Nephron progenitor cell (in vitro differentiated cells): ENCODE measurements at places on chromosomes 7 and 10.

DNA sequence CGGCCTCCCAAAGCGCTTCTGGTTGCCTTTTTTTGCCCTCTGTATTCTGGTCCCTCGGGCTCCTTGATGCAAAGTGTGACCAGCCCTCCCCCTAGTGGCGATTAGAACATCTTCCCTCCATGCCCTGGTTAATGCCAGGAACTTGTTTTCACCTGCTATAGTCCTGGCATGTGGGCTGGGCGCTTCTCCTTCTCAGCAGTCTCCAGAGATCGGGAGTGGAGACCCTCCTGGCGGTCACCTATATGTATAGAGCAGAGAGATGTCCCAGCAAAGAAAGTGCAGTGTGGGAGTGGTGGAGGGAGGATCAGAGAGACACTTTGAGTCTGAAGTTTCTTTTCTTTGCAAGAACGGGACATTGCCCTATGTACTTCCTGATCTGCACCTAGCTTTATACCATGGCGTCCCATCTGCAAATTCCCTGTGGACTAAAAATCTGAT lies 264.1 kb downstream of the OTUD1 start:
- no peak overlapping the region for H3K4me3 ChIP-seq
- H3K36me3 ChIP-seq: no peaks in the 10 kb centered on the region
- DNase-seq: peak; percentile 65
- peaks cover 61% of the 10 kb centered on the region for H3K27me3 ChIP-seq
- H3K27ac ChIP-seq: no peak overlapping the region
- no peaks in the 10 kb centered on the region for H3K4me1 ChIP-seq

GRCh38 chr10:123929791-123930190 lies 38.2 kb upstream of the CPXM2 start:
- no peak overlapping the region for H3K4me3 ChIP-seq
- no peak overlapping the region for H3K27ac ChIP-seq
- no peak for DNase-seq
- no peaks in the 10 kb centered on the region for H3K36me3 ChIP-seq
- peaks cover 15% of the 10 kb centered on the region for H3K27me3 ChIP-seq
- H3K4me1 ChIP-seq: no peaks in the 10 kb centered on the region

- H3K4me1 ChIP-seq: no peaks in the 10 kb centered on the region
- no peak overlapping the region for H3K4me3 ChIP-seq
- H3K27me3 ChIP-seq: no peaks in the 10 kb centered on the region
Observed at GRCh38 chr7:49564379-49564714, 209.1 kb upstream of the VWC2 start.

DNA sequence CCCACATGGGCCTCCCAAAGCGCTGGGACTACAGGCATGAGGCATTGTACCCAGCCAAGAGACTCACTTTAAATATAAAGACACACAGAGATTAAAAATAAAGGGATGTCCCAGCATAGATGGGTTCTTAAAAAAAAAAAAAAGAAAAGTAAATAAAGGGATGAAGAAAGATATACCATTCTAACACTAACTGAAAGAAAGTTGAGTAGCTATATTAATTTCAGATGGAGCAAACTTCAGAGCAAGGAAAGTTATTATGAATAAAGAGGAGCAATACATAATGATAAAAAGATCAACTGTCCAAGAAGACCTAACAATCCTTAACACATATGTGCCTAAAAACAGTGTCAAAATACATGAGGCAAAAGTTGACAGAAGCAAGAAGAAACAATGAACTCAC lies 33.0 kb upstream of the SPOCK2 start:
- DNase-seq: no peak
- no peaks in the 10 kb centered on the region for H3K27me3 ChIP-seq
- H3K36me3 ChIP-seq: peaks cover 61% of the 10 kb centered on the region
- no peak overlapping the region for H3K27ac ChIP-seq

GRCh38 chr10:49207936-49208487 lies 19.8 kb upstream of the TMEM273 start:
- H3K27ac ChIP-seq: peak overlapping the region; percentile 26
- H3K36me3 ChIP-seq: no peaks in the 10 kb centered on the region
- no peak overlapping the region for H3K4me3 ChIP-seq
- peaks cover 55% of the 10 kb centered on the region for H3K27me3 ChIP-seq
- H3K4me1 ChIP-seq: peaks cover 5% of the 10 kb centered on the region
- DNase-seq: no peak

DNA sequence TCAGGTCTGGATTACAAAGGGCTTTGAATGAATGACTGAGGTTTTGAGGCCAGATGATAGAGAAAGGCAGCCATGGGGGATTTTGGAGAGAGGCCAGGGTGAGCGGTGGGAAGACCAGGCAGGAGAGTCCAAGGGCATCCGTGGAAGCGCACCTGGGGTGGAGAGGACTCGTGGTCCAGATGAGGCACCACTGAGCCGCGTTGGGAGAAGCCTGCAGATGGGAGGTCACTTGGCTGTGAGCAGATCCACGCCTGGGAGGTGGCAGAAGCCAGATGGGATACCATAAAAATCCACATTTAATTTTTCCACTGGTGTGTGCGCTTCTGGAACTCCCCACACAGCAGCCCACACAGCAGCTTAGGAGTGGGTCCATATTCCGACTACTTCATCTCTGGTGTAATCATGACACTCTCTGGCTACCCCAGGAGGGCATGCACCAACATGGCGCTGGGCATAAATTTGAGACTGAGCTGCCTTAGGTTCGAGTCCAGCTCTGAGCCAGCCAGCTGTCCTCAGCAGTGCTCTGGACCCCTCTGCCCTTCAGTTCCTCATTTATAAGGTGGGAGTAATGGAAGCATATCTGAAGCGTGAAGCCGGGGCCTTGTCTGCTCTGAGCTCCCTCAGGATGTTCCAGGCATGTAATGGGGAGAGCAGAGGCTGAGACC lies 90.2 kb upstream of the FAM20C start:
- H3K36me3 ChIP-seq: no peaks in the 10 kb centered on the region
- H3K4me1 ChIP-seq: no peaks in the 10 kb centered on the region
- peaks cover 20% of the 10 kb centered on the region for H3K27me3 ChIP-seq
- no peak overlapping the region for H3K27ac ChIP-seq
- no peak for DNase-seq
- no peak overlapping the region for H3K4me3 ChIP-seq

GRCh38 chr7:4079366-4079765 lies 602.7 kb upstream of the FOXK1 start:
- peaks cover 10% of the 10 kb centered on the region for H3K27me3 ChIP-seq
- H3K27ac ChIP-seq: no peak overlapping the region
- H3K4me3 ChIP-seq: no peak overlapping the region
- peaks cover 28% of the 10 kb centered on the region for H3K36me3 ChIP-seq
- peaks cover 6% of the 10 kb centered on the region for H3K4me1 ChIP-seq

DNA sequence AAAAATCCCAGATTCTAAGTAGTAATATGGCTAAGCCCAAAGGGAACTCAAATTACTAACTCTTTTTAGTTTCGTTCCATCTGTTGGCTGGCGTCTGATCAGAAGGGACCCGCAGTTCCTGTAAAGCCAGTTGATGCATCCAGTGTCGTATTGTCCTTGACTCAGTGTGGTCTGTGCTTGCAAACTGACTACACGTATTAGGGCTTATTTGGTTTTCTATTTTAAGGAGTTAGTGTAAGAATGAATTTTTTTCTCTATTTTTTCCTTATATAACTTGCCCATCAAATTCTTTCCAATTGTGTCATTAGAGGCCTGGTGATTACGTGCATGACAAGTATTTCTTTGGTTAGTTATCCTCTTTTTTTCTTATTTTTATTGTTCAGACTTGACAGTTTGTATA lies 9.7 kb downstream of the ABCA13 start:
- H3K4me1 ChIP-seq: peaks cover 6% of the 10 kb centered on the region
- no peak overlapping the region for H3K4me3 ChIP-seq
- no peak for DNase-seq
- H3K36me3 ChIP-seq: no peaks in the 10 kb centered on the region
- no peak overlapping the region for H3K27ac ChIP-seq

- peak overlapping the region; percentile 91 for H3K4me3 ChIP-seq
- DNase-seq: peak; percentile 68
- H3K27ac ChIP-seq: peak overlapping the region; percentile 95
Observed at GRCh38 chr10:97497572-97498075, 598 bp downstream of the MMS19 start.

DNA sequence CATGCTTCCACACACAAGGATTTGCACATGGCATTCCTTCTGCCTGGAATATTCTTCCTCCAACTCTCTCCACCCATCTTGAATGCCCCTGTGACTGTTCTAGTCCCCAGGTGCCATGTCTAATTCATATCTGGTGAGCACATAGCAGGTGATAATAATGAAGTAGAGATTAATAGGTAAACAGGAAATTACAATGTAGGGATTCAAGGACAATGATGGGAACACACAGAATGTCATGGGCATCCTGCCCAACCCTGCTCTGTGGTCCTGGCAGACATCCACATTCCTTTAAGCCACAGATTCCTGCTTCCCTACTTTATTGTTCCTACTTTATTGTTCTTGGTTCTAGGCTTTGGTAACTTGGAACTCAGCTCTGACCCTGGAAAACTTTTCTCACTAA lies 115.8 kb downstream of the THSD7A start:
- no peak for DNase-seq
- no peak overlapping the region for H3K27ac ChIP-seq
- no peaks in the 10 kb centered on the region for H3K36me3 ChIP-seq
- no peak overlapping the region for H3K4me3 ChIP-seq
- no peaks in the 10 kb centered on the region for H3K4me1 ChIP-seq

DNA sequence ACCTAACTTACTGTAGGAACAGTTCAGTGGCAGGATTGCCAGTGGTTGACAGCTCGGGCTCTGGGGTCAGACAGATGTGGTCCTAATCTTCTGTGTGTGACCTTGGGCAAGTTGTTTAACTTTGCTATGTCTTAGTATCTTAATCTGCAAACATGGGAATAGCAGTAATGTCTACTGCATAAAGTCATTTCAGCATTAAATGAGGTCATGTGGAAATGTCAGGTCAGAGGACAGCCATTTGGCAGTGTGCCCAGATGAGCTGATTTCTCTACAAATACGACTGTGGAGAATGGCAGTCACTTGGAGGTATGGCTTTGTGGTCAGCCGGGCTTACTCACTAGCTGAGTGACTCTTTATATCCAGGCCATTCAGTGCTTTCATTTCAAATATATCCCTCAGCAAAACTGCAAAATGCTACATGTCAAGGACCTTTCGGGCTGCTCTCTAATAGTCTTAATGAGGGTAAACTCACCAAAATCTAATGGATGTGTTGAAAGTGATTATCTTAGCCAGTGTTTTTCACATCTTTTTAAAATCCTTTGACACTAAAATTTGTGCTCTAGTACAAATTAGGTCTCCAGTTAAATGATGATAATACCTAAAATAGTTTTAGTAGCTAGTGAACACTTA lies 171.4 kb downstream of the ST7 start:
- no peak overlapping the region for H3K27ac ChIP-seq
- no peaks in the 10 kb centered on the region for H3K27me3 ChIP-seq
- no peak for DNase-seq
- H3K4me3 ChIP-seq: no peak overlapping the region
- no peaks in the 10 kb centered on the region for H3K4me1 ChIP-seq

GRCh38 chr7:35267411-35267810 lies 13.5 kb upstream of the TBX20 start:
- no peak for DNase-seq
- peaks cover 58% of the 10 kb centered on the region for H3K27me3 ChIP-seq
- H3K4me3 ChIP-seq: no peak overlapping the region
- H3K4me1 ChIP-seq: no peaks in the 10 kb centered on the region
- no peak overlapping the region for H3K27ac ChIP-seq
- no peaks in the 10 kb centered on the region for H3K36me3 ChIP-seq

GRCh38 chr7:92916770-92917224 lies 80.4 kb upstream of the CDK6 start:
- no peak overlapping the region for H3K4me3 ChIP-seq
- DNase-seq: no peak
- H3K27me3 ChIP-seq: no peaks in the 10 kb centered on the region
- peaks cover 8% of the 10 kb centered on the region for H3K36me3 ChIP-seq
- H3K4me1 ChIP-seq: peaks cover 10% of the 10 kb centered on the region

GRCh38 chr7:45901566-45901965 lies 13.3 kb downstream of the IGFBP1 start:
- peaks cover 9% of the 10 kb centered on the region for H3K27me3 ChIP-seq
- DNase-seq: no peak
- H3K4me3 ChIP-seq: no peak overlapping the region
- H3K27ac ChIP-seq: no peak overlapping the region
- no peaks in the 10 kb centered on the region for H3K36me3 ChIP-seq

DNA sequence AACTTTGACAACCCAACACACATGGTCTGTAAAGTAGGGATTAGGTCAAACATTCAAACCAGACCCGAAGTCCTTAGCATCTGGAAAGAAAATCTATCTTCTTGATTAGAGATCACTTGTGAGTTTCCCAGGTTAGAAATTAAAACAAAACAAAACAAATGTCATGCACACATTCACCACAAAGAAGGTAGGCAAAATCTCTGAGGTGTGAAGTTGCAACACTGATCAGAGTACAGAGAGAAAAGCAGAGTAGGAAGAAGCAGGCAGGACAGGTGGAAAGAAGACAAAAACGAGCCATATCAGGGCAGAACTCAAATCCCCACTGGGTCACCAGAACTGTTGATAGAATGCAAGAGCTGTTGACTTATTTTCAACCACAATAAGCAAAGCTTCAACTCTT lies 102.8 kb upstream of the THSD7A start:
- H3K27ac ChIP-seq: no peak overlapping the region
- H3K4me1 ChIP-seq: no peaks in the 10 kb centered on the region
- no peaks in the 10 kb centered on the region for H3K27me3 ChIP-seq
- DNase-seq: no peak
- no peak overlapping the region for H3K4me3 ChIP-seq

- H3K4me3 ChIP-seq: no peak overlapping the region
- H3K27me3 ChIP-seq: peaks cover 3% of the 10 kb centered on the region
- H3K4me1 ChIP-seq: peaks cover 7% of the 10 kb centered on the region
- H3K36me3 ChIP-seq: no peaks in the 10 kb centered on the region
- DNase-seq: no peak
- no peak overlapping the region for H3K27ac ChIP-seq
Observed at GRCh38 chr7:88460650-88461049, 154.0 kb upstream of the STEAP4 start.

- no peak overlapping the region for H3K27ac ChIP-seq
- H3K4me3 ChIP-seq: peak overlapping the region; percentile 59
- DNase-seq: no peak
- H3K36me3 ChIP-seq: no peaks in the 10 kb centered on the region
Observed at GRCh38 chr10:30114881-30115625, 55.7 kb upstream of the JCAD start.

DNA sequence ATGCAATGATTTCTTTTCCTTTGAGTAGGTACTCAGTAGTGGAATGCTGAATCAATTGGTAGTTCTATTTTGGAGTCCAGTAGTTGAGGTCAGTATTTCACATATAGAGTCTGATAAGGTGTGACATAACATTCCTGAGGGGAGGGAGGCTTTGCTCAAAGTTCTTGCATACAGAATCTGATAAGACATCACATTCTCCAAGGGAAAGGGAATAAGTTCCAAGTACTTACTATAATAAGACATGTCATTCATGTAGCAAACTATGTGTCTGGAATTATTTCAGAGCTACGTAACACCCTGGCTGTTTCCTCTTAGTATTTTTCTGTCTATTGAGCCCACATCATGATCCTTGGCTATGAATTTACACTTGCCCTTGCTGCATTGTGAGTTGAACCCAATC lies 74.3 kb upstream of the POM121L12 start:
- no peak overlapping the region for H3K4me3 ChIP-seq
- no peak for DNase-seq
- peaks cover 16% of the 10 kb centered on the region for H3K4me1 ChIP-seq
- H3K36me3 ChIP-seq: no peaks in the 10 kb centered on the region

GRCh38 chr7:101186844-101187428 lies 6.8 kb upstream of the NAT16 start:
- peaks cover 13% of the 10 kb centered on the region for H3K4me1 ChIP-seq
- no peak overlapping the region for H3K27ac ChIP-seq
- no peak overlapping the region for H3K4me3 ChIP-seq
- DNase-seq: no peak
